ENCODE measurements at places on chromosomes 2 and 18. TPM values are rescaled to one million over a fixed set of nuclear protein-coding genes. Genes with fewer than 3 reads are reported as not detected.

LYG2 gene
- polyA plus RNA-seq, result 0.80 TPM

CABYR gene
- polyA plus RNA-seq, result 5.4 TPM

ANKRD30BL gene
- polyA plus RNA-seq, result 0.81 TPM

ERCC3 gene
- 72.7 TPM for polyA plus RNA-seq

TMEM198 gene
- 2.0 TPM for polyA plus RNA-seq

GCA gene
- 38.3 TPM for polyA plus RNA-seq

VIL1 gene
- polyA plus RNA-seq, result 1.0 TPM

CRYBA2 gene
- not detected for polyA plus RNA-seq

TMEM237 gene
- polyA plus RNA-seq, result 48.8 TPM

NEU2 gene
- not detected for polyA plus RNA-seq

GRCh38 chr18:22998344-22998743, 65.2 kb downstream of the RBBP8 start:
- no peak for DNase-seq

- DNase-seq, result no peak
These were observed 145.3 kb downstream of the C1D start for GRCh38 chr2:67917332-67918054.

- DNase-seq, result no peak
These were observed 217.6 kb upstream of the THUMPD2 start for GRCh38 chr2:39996653-39997080.

DNA sequence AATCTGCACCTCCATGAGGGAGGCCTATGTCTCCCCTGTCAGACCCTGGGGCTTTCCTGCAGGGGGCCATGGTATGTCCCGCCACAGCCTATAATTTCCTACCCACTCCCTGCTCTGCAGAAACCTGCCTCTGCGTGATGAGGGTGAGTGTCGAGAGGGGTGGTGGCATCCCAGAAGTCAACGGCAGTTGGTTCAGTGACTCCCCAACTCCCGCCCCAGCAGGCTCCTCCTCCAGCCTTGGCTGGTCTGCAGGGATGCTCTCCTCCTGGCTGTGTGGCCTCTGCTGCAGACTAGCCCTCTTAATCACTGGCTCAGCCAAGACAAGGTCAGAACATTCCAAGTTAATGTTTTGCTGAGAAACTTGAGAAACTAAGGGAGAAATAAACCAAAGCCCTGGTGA, 13.3 kb downstream of the CELF4 start:
- DNase-seq, result no peak

DNA sequence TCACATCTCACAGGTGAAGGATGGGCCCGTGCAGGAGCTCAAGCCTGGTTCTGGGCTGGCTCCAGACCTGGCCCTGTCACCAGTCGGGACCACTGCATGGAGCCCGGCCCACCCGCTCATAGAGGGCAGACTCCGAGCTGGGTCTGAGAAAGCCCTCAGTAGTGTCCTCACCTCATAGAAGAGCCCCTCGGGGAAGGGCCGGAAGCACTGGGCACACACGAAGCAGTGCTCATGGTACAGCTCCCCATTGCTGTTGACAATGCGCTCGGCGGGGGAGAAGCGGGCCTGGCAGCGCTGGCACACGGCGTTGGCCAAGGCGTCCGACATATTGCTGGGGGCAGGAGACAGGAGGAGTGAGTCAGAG, 11.3 kb downstream of the GPR17 start:
- DNase-seq, result no peak

DNA sequence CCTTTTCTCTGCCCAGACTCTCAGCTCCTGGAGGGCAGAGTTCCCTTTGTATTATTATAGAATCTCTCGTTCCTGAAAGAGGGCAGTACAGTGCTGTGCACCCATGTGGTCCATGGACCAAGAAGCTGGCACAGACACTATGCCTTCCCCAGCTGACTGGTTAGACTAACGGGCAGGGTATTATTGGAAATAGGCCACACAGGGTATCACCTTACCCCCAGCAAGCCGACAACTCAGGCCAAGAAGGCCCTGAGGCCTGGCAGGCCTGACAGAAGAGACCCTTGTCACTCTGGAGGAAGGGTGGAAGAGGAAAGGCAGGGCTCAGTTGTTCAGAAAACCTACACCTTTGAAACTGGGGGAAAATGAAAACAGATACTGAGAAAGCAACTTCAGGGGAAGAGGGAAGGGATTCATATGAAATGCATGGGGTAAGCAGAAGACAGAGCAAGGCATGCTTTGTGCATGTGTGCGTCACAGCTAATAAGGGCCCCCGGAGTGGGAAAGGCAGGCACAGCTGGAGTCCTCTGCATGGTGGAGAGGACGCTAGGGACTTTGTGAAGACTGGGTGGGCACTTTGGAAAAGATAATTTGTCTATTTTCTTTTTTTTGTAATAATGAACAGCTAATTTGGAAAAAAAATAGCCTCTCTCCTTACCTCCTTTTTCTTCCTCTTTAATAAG, 476.8 kb upstream of the CELF4 start:
- no peak for DNase-seq

GRCh38 chr2:32166115-32166574, 481 bp downstream of the SLC30A6 start:
- no peak for DNase-seq

DNA sequence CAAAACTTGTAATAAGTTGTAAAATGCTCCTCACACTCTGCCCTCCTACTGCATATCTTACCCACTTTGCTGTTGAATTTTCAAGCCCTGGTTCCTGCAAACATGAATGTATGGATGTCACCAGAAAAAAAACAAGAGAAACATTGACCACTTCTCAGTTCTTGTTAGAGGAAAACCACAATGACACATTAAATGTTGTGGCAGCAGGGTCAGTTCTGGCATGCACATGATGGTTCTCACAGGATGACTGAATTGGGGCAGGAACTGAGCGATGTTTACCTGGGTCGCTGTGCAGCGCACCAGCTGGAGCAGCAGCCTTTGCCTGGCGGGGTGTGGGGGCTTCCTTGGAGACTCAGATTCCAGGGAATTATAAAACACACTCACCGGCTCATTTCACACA, 14.0 kb upstream of the PRKCE start:
- DNase-seq, result no peak

DNA sequence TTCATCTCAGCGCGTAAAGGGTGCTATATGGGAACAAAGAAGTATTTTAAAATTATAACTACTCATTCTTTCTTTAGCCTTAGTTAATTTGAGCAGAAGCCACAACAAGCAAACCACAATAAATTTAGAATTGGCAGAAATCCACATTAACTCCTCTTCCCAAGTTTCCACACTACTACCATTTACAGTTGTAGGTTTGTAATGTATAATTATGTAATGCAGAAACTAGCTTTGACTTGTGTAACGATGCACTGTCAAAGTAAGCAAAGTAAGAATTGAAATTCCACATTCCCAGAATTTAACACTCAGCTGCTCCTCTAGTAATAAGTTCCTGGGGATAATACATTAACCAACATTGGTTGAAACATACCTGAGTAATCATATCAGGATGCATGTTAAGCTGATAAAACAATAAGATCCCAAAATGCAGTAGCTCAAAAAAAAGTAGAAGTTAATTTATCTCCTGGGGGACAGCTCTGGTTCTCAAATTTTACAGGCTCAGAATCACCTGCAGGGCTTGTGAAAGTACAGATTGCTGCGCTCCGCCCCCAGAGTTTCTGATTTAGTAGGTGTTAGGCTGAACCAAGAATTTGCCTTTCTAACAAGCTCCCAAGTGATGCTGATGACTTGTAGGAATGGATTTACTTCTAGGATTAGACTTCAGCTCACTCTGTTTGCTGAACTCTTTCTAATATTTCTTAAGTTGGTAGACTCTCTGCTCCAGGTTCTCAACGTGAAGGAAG, 9.9 kb downstream of the GRP start:
- no peak for DNase-seq

DNA sequence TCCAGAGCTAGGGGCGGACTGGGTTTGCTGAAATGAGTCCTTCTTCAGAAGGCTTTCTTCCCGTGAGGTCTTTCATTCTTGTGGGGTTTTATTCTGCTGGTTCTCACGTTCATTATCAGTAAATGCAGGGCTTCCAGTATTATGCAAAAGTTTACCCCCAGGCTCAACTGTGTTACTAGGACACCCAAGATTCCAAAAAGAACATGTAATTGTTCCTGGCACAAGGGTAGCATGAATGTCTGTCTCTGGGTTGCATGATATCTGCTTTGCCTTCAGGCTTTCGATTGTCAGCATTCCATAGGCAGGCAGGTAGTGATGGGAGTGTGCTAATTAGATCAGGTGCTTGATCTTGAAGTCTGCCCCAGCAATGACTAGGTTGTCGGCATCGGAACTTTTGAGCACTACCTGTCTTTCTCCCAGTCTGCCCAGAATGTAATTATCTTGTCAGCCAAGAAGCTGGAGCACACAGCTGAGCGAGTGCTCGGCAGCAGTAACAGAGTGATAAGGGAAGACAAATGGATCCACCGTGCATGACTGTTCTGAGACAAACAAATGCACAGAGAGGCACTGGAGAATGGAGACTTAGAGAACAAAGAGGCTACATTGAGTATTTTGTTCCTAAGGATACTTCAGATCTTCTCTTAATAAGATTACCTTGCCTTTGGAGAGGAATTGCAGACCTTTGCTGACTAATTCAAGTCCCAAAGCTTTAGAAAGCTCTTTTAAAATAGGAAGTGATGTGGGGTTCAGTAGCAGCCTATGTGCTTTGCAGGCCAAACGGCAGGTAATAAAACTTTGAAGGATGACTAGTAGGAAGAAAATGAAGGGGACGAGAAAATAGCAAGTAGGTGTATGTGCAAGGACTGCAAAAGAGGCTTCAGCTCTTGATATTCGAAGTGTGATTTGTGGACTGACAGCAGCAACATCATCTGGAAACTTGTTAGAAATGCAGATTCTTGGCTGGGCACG, 41.9 kb downstream of the ITGB6 start:
- no peak for DNase-seq

DNA sequence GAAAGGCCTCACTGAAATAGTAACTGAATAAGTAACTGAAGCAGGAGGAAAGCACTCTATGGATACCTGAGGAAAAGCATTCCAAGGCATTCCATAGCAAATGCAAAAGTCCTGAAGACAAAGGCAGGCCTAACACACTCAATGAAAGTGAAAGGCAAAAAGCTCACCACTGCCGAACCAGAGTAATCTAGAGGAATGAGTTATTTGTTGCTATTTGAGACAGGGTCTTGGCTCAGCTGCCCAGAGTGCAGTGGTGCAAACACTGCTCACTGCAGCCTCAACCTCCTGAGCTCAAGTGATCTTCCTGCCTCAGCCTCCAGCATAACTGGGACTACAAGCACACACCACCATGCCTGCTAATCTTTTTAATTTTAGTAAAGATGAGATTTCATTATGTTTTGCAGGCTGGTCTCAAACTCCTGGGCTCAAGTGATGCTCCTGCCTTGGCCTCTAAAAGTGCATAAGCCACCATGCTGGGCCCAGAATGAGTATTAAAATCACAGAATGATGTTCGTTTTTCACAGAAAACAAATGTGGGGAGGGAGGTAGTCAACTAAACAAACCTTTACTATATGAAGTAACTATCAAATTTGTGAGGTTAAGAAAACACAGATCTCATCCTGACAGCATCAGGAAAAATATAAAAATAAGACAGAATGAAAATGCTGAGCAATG, 17.9 kb downstream of the PIAS2 start:
- DNase-seq, result no peak

- DNase-seq, result no peak
These were observed 8.9 kb downstream of the BOLA3 start for GRCh38 chr2:74138600-74139323.

DNA sequence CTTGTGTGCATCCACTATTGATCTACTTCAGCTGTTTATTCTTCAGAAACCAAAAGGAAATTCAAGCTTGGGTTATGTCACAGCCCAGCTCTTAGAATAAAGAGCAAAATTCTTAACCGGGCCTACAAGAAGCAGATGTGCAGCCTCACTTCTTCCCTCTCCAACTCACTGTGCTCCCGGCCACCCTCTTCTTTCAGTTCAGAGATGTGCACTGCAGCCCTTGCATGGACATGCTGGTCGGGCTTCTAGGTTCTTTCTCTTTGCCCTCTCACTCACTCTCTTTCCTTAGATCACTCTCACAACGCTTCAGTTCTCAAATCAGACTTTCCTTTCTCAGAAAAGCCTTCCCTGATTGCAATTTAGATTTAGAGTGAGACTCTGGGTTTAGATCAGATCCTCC, 104.1 kb downstream of the CHN1 start:
- no peak for DNase-seq

- DNase-seq, result no peak
These were observed 398.0 kb downstream of the CDH2 start for GRCh38 chr18:27778925-27779324.

DNA sequence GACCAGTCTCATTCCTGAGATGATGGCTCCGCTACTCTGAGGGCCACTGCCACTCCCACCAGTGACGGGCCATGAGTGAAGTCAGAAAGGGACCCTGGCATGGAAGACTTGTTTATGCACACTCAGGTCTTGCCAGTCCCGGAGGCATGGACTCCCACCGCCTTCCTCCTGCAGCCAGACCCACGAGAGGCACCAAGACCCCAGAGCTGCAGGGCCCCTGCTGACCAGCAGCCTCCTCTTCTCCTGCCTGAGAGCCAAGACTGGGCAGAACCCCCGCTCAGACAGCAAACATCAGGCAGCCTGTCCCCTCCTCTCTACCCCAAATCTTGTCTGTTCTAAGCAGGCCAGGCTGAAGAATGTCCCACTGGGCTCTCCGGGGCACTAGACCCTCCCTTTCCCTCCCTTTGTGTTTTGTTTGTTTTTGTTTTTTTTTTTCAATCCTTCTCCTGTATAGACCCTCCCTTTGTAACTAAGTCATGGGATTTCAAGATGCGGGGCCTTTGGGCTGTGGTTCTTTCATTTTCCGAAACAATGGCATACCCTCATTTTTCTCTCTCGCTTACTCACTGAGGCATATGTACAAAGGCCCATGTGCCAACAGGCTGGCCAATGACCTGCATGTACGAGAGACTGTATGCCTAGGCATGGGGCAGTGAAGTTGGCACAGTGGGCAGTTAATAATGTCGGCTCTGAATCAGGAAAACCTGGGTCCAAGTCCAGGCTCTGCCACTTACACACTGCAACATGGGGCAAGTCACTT, 24.3 kb upstream of the MAPRE3 start:
- DNase-seq, result no peak

DNA sequence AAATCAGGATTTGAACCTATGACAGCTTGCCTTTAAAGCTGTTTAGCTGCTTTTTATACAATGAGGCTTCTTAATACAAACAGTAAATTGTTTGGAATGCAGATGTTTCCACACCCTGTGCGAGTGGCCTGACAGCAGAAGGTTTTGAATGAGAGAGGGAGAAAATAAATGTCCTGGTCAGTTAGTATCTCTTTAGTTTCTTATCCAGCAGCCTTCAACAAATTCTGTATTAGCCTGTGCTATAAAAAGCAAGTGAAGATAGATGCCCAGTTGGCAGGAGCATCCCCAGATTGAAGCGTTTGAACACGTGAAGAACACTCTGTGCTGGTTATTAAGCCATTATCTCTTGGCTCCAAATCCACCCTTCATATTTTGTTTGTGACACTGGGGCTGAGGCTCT, 70.6 kb downstream of the CERS6 start:
- DNase-seq, result no peak

- DNase-seq, result no peak
These were observed 9.3 kb downstream of the MREG start for GRCh38 chr2:216003876-216004696.

GRCh38 chr2:188974164-188974563, at the start of gene COL3A1:
TSS of gene COL3A1 (plus strand) at chr2:188974373. CDS start at chr2:188974490, 117 bp downstream.
- peak; percentile 80 for DNase-seq
